Cortex of kidney (tissue), 1 donor: ENCODE measurements at places on chromosomes 6 and 20.

DNA sequence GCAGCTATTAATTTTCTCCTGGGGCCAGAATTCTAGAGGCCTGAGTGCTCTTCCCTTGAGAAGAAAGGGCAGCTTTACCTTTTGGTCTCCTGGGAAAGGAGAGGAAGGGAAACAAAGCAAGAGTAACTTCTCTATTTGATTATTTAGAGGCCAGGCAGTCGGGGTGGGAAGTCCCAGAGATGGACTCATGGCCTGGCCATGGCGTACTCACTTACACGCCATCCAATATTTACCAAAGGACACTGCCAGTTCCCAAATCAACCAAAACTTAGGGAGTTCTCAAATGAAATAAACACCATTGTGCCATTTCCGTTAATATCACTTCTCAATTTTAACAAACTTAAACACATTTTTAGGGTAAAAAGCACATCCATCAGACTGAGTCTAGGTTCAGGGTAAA is 76.6 kb downstream of the CDS2 start:
- DNase-seq, result no peak

DNA sequence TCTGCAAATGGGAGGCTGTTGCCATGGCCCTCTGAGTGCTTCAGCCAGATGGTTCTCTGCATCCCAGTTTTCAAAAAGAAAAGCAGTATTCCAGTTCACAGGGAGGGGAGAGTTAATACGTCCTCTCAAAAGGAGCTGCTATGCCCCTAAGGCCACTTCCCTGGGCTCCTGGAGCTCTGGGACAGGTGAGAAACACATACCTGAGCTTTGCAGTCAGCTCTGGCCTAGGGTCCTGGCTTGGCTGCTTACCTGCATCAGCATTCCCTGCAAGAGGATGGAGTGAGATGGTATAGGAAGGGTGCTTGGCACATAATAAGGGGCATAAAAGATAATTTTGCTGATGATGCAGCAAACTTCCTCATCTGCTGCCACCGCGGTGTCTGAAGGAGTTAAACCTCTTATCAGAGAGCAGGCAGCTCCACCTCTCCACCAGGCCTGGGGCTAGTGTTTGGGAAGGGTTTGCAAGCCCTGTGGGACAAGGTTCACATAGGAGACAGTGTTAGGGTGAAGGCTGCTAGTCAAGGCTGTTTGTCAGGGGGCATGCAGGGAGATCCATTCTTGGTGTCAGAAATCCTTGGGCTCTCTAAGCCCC is 62.7 kb downstream of the SLC24A3 start:
- DNase-seq, result no peak

DNA sequence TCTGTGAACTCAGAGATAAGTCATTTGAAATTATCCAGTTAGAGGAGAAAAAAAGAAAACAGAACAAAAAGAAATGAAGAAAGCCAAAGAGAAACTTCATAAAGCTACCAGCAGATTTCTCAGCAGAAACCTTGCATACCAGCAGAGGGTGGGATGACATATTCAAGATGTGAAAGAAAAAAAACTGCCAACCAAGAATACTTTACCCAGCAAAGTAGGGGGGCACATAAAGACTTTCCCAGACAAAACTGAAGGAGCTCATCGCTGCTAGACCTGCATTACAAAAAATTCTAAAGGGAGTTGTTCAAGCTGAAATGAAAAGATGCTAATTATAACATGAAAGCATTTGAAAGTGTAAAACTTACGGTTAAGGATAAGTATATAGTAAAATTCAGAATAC is 246.3 kb downstream of the FNDC1 start:
- no peak for DNase-seq

GRCh38 chr6:47164877-47165276 is 122.7 kb upstream of the ADGRF1 start:
- DNase-seq, result no peak
